Memory B cell (primary cell): ENCODE measurements at places on chromosomes 3 and 15.
A peak's percentile ranks its signal among the peaks of the same experiment; 100 is the strongest.

DNA sequence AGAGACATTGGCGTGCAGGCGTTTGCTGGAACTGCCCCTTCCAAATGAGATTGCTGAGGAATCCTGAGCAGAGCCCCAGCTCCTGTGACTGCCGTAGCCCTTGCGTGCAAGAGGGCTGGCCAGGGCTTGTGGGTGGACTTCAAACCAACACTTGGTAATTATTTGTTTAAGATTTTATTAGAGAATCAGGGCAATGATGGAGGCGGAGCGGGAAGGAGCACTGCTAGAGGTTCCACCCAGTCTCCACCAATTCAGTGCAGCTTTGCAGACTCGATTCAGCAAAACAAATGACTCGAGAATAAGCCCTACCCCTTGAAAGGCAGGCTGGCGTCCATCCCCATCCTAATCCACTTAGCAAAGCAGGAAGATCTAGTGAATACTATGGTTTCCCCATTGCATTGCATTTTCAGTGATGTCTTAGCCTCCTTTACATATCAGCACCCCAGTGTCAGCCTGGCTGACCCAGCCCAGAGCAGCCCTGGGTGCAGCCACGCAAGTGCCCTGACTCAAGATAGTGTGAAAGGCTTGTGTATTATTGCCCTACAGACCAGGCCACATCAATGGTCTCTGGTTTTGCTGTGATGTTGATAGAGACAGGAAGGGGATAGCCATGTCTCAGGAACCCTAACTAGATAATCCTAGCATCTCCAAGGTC is 26.0 kb downstream of the GLDN start:
- no peak for DNase-seq

DNA sequence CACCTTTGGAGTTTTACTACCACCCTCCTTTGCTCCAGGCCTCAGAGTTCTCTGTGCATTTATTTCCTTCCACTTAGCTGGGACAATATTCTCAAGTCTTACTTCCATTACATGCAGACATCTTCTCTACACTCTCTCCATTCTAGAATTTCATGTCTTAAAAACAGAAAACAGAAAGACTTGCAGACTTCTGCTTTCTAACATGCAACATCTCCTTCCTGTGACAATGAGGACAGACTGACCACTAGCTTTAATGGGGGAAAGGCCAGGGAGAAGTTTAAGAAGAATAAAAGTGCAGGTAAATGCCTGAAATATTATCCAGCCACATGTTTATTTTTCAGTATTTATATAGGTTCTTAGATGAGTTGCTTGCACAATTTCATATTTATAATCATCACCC is 17.1 kb upstream of the CSTA start:
- DNase-seq, result no peak

DNA sequence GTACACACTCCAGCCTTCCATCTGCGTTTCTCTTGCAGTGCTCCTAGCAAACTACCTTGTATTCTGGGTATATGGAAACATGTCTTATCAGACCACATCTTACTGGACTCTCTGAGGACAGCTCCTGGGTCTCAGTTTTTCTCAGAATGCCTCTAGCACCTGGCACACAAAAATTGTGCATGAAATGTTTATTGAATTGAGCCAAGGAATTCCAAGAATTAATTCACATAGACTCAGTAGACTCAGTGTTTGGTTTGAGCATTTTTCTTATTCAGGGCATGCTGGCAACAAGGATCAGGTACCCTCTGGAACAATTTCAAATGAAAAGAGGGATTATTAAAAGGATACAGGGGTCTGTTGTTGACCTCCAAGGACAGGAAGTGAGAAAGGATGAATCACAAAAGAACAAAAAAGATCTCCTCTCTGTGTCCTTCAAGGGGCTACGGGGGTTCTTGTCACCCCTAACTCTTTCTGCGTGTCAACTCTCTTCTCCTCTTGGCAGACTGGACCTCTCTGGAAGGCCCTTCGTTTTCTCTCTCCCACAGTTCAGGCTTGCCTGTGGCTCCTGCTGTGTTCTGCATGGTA is 270.0 kb upstream of the HES1 start:
- DNase-seq, result no peak

DNA sequence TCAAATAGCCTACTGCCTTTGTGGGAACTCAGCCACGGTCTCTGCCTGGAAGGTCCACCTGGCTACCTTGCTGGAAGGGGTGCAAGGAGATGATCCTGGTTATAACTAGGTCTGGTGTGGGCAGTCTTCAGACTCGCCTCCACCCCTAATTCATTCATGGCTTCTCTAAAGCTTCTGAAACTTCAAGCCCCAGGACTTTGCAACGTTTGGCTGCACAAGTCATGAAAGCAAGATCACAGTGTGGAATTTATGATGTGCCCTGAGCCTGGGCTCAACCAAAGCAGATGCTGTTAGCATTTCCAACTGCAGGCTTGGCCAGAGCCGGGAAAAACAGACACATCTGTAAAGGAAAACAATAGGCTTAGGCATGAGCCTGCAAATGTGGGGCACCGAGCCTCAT is 200.4 kb upstream of the WNT5A start:
- DNase-seq, result no peak

GRCh38 chr15:43955140-43955539 is 128.3 kb downstream of the WDR76 start:
- no peak for DNase-seq

DNA sequence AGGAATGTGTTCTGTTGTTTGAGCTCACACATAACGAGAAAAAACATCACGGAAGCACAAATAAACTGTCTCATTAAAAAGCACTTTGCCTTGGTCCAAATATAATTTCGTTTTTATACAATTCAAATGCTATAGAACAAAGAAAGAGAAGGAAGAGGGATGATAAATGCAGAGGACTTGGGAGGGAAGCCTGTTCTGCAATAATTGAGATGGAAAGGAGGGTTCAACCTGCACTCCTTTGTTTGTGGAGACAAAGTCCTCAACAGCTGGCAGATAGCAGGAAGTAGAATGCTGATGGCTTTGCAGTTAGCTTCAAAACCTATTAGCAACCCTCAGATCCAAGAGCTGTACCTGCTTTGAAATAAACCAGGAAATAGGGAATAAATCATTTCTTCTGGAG is 1010.8 kb downstream of the FHIT start:
- no peak for DNase-seq

GRCh38 chr3:190746986-190747385 is 115.5 kb downstream of the GMNC start:
- no peak for DNase-seq

DNA sequence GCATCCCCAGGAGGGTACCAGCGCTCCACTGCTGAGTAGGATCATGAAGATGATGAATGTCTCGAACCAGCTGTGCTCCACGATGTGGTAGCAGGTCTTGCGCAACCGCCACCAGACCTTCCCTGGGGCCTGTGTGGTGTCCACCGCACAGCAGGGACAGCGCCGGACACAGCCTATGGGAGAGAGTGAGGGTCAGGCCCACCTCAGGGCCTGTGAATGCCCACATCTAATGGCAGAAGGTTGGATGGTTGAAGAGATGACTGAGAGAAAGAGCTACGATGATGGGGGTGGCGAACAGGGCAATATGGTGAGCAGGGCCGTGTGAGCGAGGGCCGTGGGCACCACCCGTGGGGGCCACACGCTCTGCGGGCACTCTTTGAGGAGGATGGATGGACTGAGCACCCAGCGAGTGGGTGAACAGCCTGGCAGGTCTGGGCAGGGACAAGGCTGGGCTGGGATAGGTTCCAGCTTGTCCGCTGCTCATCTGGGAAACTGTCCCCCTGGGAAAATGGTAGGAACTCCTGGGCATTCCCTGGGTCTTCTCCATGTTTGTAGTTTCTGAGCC is 74.1 kb downstream of the SCN5A start:
- no peak for DNase-seq

- DNase-seq, result no peak
Observed at GRCh38 chr3:64717411-64717810, 29.6 kb upstream of the ADAMTS9 start.

DNA sequence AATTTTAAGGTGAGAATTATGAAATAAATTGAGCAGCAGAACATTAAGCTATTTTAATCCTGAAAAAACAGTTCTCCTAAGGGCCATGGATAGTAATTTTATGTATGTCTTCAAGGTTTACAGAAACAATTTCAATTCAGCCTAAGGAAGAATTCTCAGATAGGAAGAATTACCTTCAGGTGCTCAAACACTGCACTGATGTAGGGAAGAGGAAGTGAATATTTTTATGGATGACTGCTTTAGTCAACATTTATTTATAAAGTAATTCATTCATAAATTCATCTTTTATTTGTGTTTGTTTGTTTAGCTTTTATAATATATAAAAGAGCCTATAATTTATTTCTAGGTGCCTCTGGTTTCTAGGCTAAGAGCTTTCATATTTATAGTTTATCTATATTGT is 620.7 kb downstream of the NAALADL2 start:
- DNase-seq, result no peak

- no peak for DNase-seq
Observed at GRCh38 chr3:27607370-27607769, 114.8 kb downstream of the EOMES start.

GRCh38 chr3:138468886-138469285 is 34.5 kb downstream of the ESYT3 start:
- DNase-seq, result no peak

GRCh38 chr3:69292959-69293574 is 92.8 kb downstream of the FRMD4B start:
- no peak for DNase-seq

- peak; percentile 46 for DNase-seq
Observed at GRCh38 chr15:75723847-75724660, 11.4 kb upstream of the CSPG4 start.

DNA sequence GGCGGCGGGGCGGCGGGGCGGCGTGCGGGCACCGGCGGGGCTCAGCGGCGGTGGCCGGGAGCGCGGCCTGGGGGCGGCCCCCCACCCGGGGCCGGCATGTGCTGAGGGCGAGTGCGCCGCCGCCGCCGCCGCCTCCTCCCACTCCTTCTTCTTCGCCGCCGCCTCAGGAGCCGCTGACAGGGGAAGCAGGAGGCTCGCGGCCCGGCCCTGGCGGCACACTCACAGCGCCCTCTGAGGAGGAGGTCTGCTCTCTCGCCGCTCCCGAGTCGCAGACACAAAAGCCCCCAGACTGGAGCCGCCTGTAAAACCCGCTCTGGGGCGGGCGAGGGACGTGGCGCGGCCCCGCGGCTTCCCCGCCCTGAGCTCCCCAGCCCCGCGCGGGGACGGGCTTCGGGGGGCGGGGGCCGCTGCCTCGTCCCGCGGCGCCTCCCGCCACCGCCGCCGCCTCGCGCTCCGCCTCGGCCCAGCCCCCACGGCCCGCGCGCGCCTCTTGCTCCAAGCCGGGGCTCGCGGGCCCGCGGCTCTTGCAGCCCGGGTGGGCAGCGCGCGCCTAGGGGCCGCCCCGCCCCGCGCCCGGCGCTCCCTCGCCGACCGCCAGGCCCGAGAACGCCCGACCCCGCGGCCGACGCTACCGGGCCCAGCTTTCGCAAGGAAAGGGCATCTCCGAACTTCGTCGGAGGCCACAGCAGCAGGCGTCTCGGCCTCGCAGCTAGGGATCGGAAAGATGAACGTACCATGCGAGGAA is at the start of gene PYGO1:
Gene PYGO1 (minus strand): TSS at position 276 of the 745 bp plus-strand sequence. CDS start 462 bp downstream, outside the sequence.
- peak; percentile 26 for DNase-seq

- no peak for DNase-seq
Observed at GRCh38 chr3:45701172-45701867, 12.1 kb downstream of the SACM1L start.

DNA sequence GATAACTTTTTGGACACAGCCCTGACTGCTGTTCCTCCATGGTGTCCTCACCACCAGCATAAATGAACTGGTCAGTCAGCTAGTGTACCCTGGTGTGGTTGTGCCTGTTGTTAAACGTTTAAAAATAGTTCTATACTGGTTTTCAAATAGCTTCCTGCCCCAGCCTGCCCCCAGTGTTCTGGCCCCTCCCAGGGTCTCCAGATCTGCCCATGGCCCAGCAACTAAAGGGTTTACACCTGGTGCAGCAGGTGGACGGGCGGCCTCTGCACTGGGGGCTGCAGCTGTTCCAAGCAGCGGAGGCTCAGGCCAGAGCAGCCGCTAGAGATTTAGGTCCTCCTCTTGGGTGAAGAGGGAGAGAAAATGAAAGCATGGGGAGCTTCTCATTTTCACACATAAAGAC is 6.1 kb upstream of the NR2E3 start:
- DNase-seq, result no peak

DNA sequence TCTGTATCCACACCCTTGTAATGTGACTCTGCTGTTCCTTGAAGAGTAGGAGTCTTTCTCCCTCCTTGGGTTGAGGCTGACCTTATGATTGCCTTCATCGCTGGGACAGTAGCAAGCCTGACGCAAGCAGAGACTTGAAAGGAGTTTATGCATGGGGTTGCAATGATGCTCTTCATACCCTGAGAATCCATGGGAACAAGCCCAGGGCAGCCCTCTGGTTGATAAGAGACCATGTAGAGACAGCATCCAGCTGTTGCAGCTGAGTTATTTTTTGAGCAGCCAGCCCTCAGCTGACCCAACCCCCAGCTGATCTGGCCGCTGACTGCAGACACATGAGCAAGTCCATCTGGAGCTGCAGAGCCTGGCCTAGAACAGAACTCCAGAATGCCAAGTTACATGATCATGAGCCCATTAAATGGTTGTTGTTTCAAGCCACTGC is 60.6 kb upstream of the ARNT2 start:
- DNase-seq, result no peak

- no peak for DNase-seq
Observed at GRCh38 chr3:50388720-50389413, 29.5 kb upstream of the TMEM115 start.

DNA sequence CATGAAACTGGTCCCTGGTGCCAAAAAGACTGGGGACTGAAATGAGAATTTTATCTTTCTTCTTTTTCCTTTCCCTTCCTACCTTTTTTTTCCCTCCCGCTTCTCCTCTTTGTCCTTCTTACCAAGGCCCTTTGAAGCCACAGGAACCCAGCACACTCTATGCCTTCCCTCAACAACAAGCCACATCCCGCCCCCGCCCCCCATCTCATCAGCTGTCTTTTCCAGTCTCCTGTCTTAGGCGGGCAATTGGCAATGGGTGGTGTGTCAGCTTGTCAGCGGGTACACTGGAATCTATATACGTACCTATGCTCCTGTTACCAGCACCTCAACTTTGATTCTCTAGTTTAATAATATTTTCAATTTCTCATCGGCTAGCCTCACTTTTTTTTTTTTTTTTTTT is 56.3 kb upstream of the CHD2 start:
- DNase-seq, result no peak

DNA sequence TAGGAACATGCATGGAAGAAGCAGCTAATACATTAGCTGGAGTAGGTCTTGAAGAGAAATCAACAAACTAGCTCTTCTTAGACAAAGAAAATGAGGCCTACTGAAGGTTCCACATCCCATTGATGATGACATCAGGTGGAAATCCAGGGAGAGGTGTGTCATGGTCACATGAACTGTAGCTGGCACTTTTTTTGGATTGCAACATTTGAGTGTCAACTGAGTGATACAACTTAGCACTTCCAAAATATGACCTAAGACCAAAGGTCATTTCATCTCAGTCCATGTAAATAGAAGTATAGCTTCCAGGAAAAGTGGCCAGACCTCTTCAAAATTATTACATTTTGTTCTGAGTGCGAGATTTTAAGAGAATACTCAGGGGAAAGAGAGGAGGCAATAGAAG is 117.2 kb upstream of the MEIS2 start:
- no peak for DNase-seq

DNA sequence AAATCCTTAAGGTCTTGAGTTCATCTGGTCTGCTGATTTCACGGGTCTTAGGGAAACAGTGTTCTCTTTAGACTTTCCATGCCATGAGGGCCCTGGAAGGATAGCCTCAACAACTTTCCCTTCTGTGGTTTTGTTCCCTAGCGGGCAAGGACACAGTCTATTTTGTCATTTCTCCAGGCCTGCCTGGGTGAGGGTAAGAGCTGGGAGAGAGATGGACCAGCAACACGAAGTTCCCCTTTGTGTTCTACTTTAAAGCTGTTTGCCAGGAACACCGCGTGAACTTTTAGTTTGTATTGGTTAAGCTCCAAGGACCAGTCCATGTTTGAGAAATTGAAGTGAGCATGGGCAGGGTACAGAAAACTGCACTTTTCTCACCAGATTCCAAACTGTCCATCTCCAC is 20.9 kb downstream of the ST3GAL6 start:
- DNase-seq, result no peak
